ENCODE measurements at places on chromosomes 3 and 15.
A peak's percentile ranks its signal among the peaks of the same experiment; 100 is the strongest.

DNA sequence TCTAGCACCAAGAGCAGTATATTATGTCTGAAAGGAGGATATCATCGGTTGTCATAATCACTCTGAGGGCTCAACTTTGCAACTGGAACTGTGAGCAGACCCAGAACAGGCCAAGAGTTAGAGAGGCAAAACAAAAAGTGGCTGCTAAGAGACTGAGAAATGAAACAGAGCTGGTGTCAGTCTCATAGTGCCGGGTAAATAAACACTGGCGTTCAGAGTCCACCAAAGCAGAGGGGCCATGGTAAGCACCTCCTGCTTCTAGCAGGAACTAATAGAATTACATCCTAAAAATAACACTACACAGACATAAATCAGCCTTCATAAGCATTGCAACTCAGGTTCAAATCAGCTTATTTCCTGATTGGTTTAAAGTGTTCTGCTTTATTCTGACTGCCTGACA, 10.3 kb upstream of the IL12A start:
- H3K27me3 ChIP-seq: no peaks in the 10 kb centered on the region
- no peak for DNase-seq
- H3K27ac ChIP-seq: no peak overlapping the region
- no peak overlapping the region for H3K4me3 ChIP-seq
- H3K4me1 ChIP-seq: no peaks in the 10 kb centered on the region

GRCh38 chr3:32821686-32822296, 4.0 kb downstream of the TRIM71 start:
- H3K36me3 ChIP-seq: no peaks in the 10 kb centered on the region
- no peaks in the 10 kb centered on the region for H3K27me3 ChIP-seq
- DNase-seq: no peak
- peaks cover 5% of the 10 kb centered on the region for H3K4me1 ChIP-seq
- no peak overlapping the region for H3K4me3 ChIP-seq

GRCh38 chr3:152197451-152197850, 71.3 kb upstream of the MBNL1 start:
- H3K27ac ChIP-seq: peak overlapping the region; percentile 84
- H3K36me3 ChIP-seq: no peaks in the 10 kb centered on the region
- H3K4me1 ChIP-seq: peaks cover 60% of the 10 kb centered on the region
- DNase-seq: no peak

GRCh38 chr3:187263270-187263669, 28.3 kb downstream of the MASP1 start:
- H3K4me3 ChIP-seq: no peak overlapping the region
- H3K4me1 ChIP-seq: no peaks in the 10 kb centered on the region
- no peaks in the 10 kb centered on the region for H3K36me3 ChIP-seq
- H3K27ac ChIP-seq: no peak overlapping the region

- no peaks in the 10 kb centered on the region for H3K4me1 ChIP-seq
- no peak overlapping the region for H3K4me3 ChIP-seq
- H3K27ac ChIP-seq: no peak overlapping the region
Measured at GRCh38 chr15:78715434-78715833, 74.4 kb upstream of the CHRNB4 start.

- H3K4me1 ChIP-seq: no peaks in the 10 kb centered on the region
- no peak for DNase-seq
- H3K27me3 ChIP-seq: no peaks in the 10 kb centered on the region
- H3K36me3 ChIP-seq: no peaks in the 10 kb centered on the region
- no peak overlapping the region for H3K27ac ChIP-seq
- no peak overlapping the region for H3K4me3 ChIP-seq
Measured at GRCh38 chr3:117398141-117398899, 688.7 kb downstream of the TUSC7 start.

DNA sequence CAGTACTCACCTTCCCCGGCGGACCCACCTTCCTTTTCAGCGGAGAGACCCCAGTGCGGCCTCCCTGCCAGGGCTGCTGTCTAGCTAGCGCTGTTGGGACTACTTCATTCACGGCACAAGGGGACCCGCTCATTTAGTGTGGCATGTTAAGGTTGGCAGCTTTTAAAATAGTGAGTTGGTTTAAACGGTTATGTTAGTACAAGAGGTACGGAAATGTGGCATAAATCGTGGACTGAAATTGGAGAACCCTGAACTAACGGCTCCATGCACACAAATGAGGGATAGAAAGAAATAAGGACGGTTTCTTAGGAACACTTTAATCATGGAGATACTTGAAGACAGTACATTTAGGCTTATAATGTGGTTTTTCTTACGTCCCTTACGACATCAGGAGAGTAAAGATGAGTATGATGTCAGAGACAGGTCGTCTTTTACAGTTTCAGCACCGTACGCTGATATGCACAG, 752 bp downstream of the CEP63 start:
- no peaks in the 10 kb centered on the region for H3K36me3 ChIP-seq
- DNase-seq: peak; percentile 64
- no peaks in the 10 kb centered on the region for H3K27me3 ChIP-seq
- peaks cover 20% of the 10 kb centered on the region for H3K4me1 ChIP-seq
- peak overlapping the region; percentile 84 for H3K4me3 ChIP-seq
- H3K27ac ChIP-seq: peak overlapping the region; percentile 87

- DNase-seq: no peak
- no peaks in the 10 kb centered on the region for H3K27me3 ChIP-seq
- H3K4me3 ChIP-seq: no peak overlapping the region
- H3K4me1 ChIP-seq: peaks cover 7% of the 10 kb centered on the region
Measured at GRCh38 chr15:90423801-90424319, 35.8 kb downstream of the IQGAP1 start.

GRCh38 chr15:69499521-69500211, 47.0 kb downstream of the RPLP1 start:
- H3K27ac ChIP-seq: no peak overlapping the region
- no peak overlapping the region for H3K4me3 ChIP-seq
- H3K27me3 ChIP-seq: no peaks in the 10 kb centered on the region
- no peaks in the 10 kb centered on the region for H3K36me3 ChIP-seq
- no peaks in the 10 kb centered on the region for H3K4me1 ChIP-seq
- DNase-seq: no peak

- H3K36me3 ChIP-seq: no peaks in the 10 kb centered on the region
- DNase-seq: no peak
- no peak overlapping the region for H3K4me3 ChIP-seq
Measured at GRCh38 chr15:44541282-44541958, 4.5 kb downstream of the EIF3J start.

DNA sequence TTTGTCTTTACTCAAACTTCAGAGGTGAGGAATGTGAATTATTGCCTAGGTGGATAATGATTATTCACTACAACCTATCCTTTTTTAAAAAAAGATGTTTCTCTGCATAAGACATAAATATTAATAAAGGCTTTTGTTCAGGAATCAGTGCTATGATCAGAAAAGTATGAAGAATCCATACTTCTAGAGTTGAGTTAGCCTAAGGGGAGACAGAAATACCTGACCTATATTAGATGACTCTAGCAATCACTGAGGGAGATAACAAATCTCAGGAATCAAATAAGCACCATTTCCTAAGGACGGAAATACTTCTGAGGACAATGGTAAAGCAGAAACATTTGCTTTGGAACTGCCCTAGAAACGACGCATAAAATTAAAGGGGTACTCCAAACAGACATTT, 763.8 kb downstream of the GBE1 start:
- H3K4me1 ChIP-seq: no peaks in the 10 kb centered on the region
- DNase-seq: no peak
- no peak overlapping the region for H3K4me3 ChIP-seq
- H3K27ac ChIP-seq: no peak overlapping the region
- H3K27me3 ChIP-seq: no peaks in the 10 kb centered on the region

DNA sequence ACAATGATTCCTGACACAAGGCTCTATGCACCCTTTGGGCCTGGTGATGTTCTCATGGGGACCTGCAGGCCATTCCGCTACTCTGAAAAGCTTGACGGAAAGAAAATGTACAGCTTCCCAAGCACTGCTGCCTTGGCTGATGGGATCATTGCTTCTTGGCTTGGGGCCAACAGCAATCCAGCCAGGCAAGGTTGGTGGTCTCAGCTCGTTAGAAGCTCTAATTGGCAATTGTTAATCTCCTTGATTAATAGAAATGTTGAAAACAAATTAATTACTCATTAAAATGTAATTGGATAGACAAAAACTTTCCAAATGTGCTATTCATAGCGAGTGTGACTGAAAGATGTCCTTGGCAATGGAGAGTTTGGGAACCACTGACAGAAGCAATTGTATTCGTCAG, 16.3 kb upstream of the MYZAP start:
- H3K27ac ChIP-seq: no peak overlapping the region
- no peaks in the 10 kb centered on the region for H3K27me3 ChIP-seq
- no peak overlapping the region for H3K4me3 ChIP-seq
- DNase-seq: no peak

- H3K4me1 ChIP-seq: no peaks in the 10 kb centered on the region
- H3K27ac ChIP-seq: no peak overlapping the region
- DNase-seq: no peak
- H3K36me3 ChIP-seq: no peaks in the 10 kb centered on the region
- no peak overlapping the region for H3K4me3 ChIP-seq
Measured at GRCh38 chr3:135246027-135246426, 451.0 kb downstream of the EPHB1 start.

DNA sequence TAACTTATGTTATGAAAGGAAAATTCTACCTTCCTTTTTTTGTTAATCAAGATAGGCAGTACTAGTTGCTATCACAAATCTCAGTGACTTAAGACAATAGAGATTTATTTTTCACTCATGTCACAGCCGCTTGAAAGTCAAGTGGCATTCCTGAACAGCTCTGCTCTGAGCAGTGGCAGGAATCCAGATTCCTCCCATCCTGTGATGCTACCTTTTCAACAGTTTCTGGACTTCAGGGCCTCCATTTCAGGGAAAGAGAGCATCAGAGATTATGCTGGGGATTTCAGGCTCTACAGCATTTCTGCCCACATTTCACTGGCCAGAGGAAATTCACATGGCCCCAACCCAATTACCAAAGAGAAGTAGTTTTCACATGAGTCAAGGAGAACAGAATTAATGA, 83.4 kb downstream of the IL1RAP start:
- no peak for DNase-seq
- H3K4me3 ChIP-seq: no peak overlapping the region
- H3K36me3 ChIP-seq: no peaks in the 10 kb centered on the region

- no peaks in the 10 kb centered on the region for H3K27me3 ChIP-seq
- H3K36me3 ChIP-seq: no peaks in the 10 kb centered on the region
- H3K27ac ChIP-seq: no peak overlapping the region
- DNase-seq: no peak
- no peak overlapping the region for H3K4me3 ChIP-seq
Measured at GRCh38 chr3:83218383-83219200, 1457.1 kb upstream of the GBE1 start.

DNA sequence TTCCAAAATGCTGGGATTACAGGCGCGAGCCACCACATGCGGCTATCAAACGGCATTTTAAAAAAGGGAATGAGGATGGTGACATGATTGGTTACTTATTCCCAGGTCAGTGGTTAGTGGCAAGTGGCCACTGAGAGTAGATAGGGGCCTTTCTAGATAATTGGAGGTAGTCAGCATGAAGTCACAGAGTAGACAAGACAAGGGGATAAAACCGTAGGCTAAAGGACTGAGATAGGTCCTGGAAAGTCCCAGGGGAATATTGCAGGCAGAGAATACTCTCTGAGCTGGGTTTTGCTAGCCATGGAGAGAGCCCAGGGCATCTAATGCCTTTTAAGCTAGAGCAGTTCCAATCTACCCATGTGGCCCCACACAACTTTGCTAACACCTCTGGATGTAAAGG, 52.2 kb downstream of the KCNAB1 start:
- H3K27ac ChIP-seq: no peak overlapping the region
- no peak for DNase-seq
- no peaks in the 10 kb centered on the region for H3K36me3 ChIP-seq
- no peaks in the 10 kb centered on the region for H3K27me3 ChIP-seq

- no peak overlapping the region for H3K27ac ChIP-seq
- H3K36me3 ChIP-seq: no peaks in the 10 kb centered on the region
- H3K4me3 ChIP-seq: no peak overlapping the region
- H3K4me1 ChIP-seq: no peaks in the 10 kb centered on the region
- H3K27me3 ChIP-seq: no peaks in the 10 kb centered on the region
Measured at GRCh38 chr3:177694316-177694715, 497.0 kb upstream of the TBL1XR1 start.

- no peaks in the 10 kb centered on the region for H3K4me1 ChIP-seq
- no peaks in the 10 kb centered on the region for H3K27me3 ChIP-seq
- no peaks in the 10 kb centered on the region for H3K36me3 ChIP-seq
- H3K4me3 ChIP-seq: no peak overlapping the region
- DNase-seq: no peak
Measured at GRCh38 chr3:187551416-187551815, 118.8 kb downstream of the SST start.

DNA sequence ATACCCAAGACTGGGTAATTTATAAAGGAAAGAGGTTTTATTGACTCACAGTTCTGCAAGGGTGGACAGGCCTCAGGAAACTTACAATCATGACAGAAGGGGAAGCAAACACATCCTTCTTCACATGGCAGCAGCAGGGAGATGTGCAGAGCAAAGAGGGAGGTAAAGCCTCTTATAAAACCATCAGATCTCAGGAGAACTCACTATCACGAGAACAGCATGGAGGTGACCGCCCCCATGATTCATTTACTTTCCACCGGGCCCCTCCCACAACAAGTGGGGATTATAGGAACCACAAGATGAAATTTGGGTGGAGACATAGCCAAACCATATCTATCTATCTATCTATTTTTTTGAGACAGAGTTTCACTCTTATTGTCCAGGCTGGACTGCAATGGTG, 5.4 kb downstream of the GDPGP1 start:
- peaks cover 7% of the 10 kb centered on the region for H3K4me1 ChIP-seq
- H3K27me3 ChIP-seq: no peaks in the 10 kb centered on the region
- no peak overlapping the region for H3K27ac ChIP-seq

GRCh38 chr3:22858486-22858885, 344.6 kb upstream of the UBE2E2 start:
- no peaks in the 10 kb centered on the region for H3K27me3 ChIP-seq
- no peaks in the 10 kb centered on the region for H3K36me3 ChIP-seq
- DNase-seq: no peak
- no peak overlapping the region for H3K4me3 ChIP-seq

- no peaks in the 10 kb centered on the region for H3K4me1 ChIP-seq
- no peak for DNase-seq
- H3K4me3 ChIP-seq: no peak overlapping the region
- H3K27me3 ChIP-seq: no peaks in the 10 kb centered on the region
- no peaks in the 10 kb centered on the region for H3K36me3 ChIP-seq
Measured at GRCh38 chr3:106678657-106679390, 698.4 kb upstream of the CCDC54 start.

- peaks cover 17% of the 10 kb centered on the region for H3K4me1 ChIP-seq
- H3K27me3 ChIP-seq: no peaks in the 10 kb centered on the region
- no peak overlapping the region for H3K4me3 ChIP-seq
- no peak for DNase-seq
- no peak overlapping the region for H3K27ac ChIP-seq
Measured at GRCh38 chr3:113607219-113607596, 74.9 kb downstream of the SIDT1 start.

DNA sequence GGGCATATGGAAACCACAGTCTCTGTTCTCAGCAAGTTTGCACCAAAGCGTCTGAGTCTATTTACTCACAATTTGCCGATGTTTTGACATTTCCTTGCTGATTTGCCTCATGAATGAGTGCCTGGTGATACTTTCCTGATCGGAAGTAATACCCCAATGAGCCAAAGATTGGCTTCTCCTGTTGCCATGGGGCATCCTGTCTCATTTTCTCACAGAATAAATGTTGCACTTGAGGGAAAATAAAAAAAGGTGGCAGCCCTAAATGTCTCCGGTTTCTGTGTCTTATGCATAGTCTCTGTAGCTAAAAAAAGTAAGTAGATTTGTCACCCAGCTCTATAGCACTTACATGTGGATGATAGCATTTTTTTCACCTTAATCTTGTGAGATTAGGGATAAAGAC, 73.7 kb upstream of the CADPS start:
- no peaks in the 10 kb centered on the region for H3K4me1 ChIP-seq
- H3K4me3 ChIP-seq: no peak overlapping the region
- H3K27ac ChIP-seq: no peak overlapping the region
- H3K27me3 ChIP-seq: no peaks in the 10 kb centered on the region
- no peaks in the 10 kb centered on the region for H3K36me3 ChIP-seq
- no peak for DNase-seq

Data from naive thymus-derived CD4-positive, alpha-beta T cell (primary cell).